ENCODE measurements at places on chromosomes 7 and 10.

GRCh38 chr7:142811154-142811737 lies 40.5 kb downstream of the PRSS2 start:
- no peak for DNase-seq

DNA sequence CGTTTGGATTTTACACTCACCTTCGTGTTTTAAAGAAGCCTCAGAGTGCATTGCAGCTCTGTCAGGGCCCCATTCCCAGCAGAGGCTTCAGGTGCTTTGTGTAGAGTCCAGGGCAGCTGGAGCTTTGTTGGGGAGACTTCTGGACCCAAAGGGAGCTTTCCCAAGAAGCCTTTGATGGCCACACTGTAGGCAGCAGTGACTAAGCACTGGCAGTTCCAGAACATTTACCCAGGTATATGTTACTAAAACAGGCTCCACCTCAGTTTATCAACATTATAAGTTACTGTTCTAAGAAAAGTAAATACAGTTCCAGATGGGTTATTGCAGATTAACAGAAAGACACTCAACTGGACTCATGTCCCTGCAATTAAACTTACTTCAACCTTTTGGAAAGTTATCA lies 66.8 kb downstream of the LANCL2 start:
- no peak for DNase-seq

DNA sequence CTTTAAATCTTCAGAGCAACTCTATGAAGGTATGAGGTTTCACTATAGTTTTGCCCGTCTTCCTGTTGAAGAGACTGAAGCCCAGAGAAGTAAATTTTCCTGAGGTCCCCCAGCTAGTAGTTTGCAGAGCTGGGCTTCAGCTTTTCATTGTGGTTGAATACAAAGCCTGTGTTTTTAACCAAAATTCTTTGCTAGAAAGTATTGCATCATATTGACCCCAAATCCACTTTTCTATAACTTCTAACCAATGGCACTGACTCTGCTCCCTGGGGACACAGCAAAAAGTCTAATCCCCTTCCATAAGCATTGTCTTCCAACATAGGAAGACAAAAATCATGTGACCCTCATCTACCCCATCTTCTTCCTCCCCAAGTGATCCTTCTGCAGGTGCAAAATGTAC lies 93.0 kb downstream of the KCNMA1 start:
- no peak for DNase-seq

DNA sequence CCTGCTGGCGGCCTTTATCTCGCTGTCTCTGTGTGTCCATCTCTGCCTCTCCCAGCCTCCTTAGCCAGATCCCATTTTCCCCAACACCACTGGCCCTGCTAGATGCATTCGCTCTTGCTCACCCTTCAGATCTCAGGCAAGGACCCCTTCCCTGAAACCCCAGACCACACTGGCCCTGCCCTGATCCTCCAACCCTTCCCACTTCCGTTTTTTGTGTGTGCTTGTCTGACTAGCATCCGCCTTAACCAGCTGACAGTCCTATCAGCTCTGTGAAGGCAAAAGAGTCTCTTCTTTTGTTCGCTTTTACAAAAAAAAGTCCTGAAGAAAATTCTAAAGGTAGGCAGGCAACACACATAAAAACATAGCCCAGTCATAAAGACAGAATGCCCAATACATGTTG lies 28.7 kb downstream of the CHST15 start:
- DNase-seq = no peak

All from MG63 (cell line).